HS-5 (cell line): ENCODE measurements at places on chromosomes 1 and 21.
A peak's percentile ranks its signal among the peaks of the same experiment; 100 is the strongest.

DNA sequence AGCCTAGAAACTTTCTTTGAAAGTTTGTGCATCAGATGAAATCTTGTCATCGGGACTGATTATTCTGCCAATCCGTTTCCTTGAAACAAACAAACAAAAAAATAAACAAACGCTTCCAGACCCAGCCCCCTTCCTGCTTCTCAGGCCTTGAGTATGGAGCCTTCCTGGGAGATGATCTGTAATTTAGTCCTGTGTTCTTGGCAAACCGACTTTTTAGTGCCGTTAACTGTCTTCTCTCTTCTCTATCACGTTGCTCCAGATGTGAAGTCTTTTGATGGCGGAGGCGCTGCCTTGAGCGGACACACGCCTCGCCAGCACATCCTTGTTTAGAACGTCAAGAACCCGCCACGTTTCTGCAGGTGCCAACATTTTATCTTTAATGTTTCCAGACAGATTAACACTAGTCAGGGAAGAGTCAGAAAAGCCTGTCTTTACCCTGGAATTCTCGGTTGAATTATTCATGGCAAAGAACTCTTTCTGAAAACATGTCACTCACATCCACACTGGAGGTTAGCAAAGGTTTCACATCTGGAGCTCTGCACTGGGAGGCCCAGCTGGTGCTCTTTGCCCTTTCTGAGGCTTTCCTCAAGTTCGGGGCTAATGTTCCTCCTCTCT is 265.7 kb upstream of the C1orf174 start:
- DNase-seq, result no peak

DNA sequence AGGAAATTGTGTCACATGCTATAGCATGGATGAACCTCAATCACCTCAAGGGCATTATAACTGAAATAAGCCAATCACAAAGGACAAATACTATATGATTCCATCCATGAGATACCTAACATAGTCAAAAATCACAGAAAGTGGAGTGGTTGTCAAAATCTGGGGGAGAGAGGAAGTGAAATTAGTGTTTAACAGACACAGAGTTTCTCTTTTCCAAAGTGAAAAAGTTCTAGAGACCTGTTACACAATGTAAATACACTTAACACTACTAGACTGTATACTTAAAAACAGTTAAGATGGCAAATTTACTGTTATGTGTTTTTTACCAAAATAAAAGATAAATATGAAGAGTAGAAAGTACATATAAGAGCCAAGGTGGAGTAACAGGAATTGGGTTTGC is 31.8 kb downstream of the ZNF644 start:
- no peak for DNase-seq

DNA sequence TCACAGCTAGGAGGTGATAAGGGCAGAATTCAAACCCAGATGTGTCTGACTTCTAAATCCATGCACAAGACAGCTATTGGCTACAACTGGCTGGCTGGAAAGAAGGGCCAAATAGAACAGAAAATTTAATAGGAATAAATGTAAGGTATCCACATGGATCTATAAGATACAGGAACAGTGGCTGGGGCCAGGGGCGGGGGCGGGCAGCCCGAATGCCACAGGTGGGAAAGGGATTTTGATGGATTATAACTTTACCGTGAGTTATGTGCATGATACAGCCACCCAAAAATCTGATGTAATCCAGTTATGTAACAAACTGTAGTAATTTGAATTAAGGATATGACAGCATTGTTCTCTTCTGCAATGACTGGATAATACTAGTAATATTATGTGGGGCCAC is 87.0 kb upstream of the COA6 start:
- no peak for DNase-seq

DNA sequence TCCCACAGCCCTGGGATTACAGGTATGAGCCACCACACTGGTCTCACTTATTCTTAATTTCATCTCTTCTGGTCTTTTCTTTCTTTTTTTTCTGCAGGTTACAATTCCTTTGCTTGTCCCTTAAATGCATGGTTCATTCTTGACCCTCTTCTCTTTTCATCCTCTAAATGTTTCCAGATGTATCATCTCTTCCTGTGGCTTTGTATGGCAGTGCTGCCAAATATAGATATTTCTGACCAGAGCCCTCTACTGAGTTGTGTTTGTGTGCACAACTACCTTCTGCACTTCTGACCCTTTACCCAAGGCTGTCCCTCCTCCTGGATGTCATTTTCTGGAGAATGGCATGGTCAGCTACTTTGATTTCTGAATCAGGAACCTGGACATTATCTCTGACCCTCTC is 32.5 kb downstream of the OLFML3 start:
- DNase-seq, result no peak

GRCh38 chr21:44650973-44651675 is 3.3 kb downstream of the KRTAP12-4 start:
- DNase-seq, result no peak

- DNase-seq, result no peak
Observed at GRCh38 chr1:220342853-220343252, 70.6 kb upstream of the RAB3GAP2 start.

- DNase-seq, result peak; percentile 19
Observed at GRCh38 chr21:31218830-31219608, 125.0 kb downstream of the TIAM1 start.
